Brain microvascular endothelial cell (primary cell): ENCODE measurements at places on chromosomes 2 and 18.

DNA sequence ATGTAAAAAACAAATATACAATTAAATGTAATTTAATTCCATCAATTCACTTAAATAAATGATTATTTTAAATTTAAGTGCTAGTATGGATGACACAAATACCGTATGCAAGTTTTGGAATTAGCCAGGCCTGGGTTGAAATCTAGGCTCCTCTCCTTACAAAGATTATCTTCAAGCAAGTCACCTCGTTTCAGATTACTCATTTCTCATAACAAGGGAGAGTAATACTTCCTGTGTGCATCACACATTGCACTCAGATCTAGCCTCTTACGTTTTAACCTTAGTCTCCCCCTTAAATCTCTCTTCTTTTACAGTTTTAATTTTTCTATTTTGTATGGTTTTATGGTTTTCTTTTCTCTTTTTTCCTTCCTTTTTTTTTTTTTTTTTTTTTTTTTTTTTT lies 1475.9 kb upstream of the NXPH2 start:
- DNase-seq: no peak

DNA sequence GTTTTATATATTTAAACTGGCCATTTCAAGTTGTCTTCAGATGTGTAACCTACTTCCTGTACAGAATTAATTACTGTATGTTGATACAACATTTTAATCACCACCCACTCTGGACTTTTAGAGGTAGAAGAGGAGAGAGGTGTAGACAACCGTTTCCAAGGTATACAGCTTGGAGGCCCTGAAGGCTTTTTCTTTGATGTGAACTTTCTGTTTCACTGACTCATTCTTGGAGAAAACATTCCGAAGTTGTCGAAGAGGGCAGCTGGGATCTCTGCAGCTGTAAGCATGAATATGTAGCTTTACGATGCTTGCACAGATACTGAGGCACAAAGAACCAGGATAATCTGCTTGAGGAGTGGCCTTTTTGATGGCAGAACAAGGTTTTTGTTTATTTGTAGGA lies 137.0 kb downstream of the NCKAP5 start:
- peak; percentile 57 for DNase-seq

- DNase-seq: no peak
Measured at GRCh38 chr2:109615637-109616144, 1.5 kb downstream of the SOWAHC start.

DNA sequence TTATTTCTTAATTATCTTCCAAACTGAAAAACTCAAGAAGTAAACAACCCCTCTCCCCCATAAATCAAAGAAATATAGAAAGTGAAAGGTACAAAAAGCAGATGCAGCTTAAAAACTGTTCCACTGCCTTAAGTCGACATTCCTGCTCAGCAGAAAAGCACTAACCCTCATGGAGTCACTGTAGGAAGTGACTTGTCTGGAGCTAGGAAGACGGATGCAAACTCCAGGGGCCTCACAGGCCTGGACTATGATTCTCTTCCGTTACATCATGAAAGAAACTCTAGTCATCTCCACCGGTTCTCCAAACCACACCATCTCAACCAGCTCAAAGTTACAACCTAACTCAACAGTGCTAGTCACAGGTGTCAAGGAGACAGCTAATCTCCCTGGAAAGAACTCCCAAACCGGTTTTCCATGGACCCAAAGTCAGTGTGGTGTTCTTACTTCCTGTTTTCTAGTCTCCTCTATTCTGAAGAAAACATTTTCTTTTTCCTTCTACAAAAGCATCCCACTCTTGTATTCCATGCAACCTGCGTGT lies 128.4 kb downstream of the PIEZO2 start:
- no peak for DNase-seq

DNA sequence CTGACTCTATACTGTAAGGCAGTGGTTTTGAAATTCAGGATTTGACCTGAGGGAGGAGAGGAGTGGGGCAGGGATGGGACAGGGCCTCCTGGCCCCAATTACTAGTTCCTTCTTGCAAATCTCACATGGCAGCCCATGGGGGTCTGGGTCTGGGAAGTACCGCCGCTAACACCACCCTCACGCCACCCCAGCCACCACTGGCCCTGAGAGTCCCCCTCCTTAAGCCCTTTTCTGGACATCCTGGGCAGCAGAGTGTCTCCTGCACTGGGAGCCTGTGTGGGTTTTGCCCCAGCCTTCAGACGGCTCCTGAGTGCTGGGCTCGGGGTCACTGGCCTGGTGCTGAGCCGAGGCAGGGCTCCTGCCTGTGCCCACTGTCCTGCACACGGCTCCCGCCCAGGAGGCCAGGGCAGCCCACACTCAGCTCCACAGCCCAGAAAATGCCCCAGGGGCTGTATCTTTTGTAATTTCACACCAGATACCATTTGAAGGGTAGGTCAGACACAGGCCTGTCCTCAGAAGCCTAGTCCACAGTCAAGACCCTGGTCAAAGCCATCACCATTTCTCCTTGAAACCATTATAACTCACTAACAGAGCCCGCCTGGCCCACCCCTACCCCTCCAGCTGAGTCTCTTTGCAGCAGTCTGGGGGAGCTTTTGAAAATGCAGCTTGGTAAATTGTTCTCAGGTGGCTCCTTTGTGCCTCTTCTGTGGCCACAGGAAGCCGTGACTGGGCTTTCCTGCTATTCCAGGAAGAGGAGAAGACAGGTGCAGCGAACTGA lies 55.1 kb downstream of the CYP27C1 start:
- DNase-seq: no peak

GRCh38 chr2:95012881-95013550 lies 12.5 kb upstream of the MAL start:
- no peak for DNase-seq

DNA sequence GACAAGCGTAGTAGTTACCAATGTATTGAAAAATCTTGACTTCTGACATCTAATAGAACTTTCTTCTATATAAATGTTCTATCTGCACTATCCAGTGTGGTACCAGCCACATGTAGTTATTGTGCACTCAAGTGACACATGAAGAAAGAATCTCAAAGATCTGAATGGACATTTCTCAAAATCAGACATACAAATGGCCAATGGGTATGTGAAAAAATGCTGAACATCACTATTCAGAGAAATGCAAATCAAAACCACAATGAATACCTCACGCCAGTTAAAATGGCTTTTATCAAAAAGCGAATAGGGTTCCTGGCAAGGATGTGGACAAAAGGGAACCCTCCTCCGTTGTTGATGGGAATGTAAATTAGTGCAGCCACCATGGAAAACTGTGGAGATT lies 37.5 kb upstream of the SMCHD1 start:
- no peak for DNase-seq

GRCh38 chr18:43847164-43848091 lies 570.1 kb upstream of the SYT4 start:
- peak; percentile 5 for DNase-seq

GRCh38 chr18:6636091-6636490 lies 93.4 kb upstream of the ARHGAP28 start:
- no peak for DNase-seq

- no peak for DNase-seq
Measured at GRCh38 chr2:10353931-10354330, 51.2 kb downstream of the HPCAL1 start.

GRCh38 chr2:18896125-18896764 lies 306.9 kb upstream of the NT5C1B start:
- DNase-seq: no peak
